ENCODE measurements at places on chromosomes 6 and 20.

DNA sequence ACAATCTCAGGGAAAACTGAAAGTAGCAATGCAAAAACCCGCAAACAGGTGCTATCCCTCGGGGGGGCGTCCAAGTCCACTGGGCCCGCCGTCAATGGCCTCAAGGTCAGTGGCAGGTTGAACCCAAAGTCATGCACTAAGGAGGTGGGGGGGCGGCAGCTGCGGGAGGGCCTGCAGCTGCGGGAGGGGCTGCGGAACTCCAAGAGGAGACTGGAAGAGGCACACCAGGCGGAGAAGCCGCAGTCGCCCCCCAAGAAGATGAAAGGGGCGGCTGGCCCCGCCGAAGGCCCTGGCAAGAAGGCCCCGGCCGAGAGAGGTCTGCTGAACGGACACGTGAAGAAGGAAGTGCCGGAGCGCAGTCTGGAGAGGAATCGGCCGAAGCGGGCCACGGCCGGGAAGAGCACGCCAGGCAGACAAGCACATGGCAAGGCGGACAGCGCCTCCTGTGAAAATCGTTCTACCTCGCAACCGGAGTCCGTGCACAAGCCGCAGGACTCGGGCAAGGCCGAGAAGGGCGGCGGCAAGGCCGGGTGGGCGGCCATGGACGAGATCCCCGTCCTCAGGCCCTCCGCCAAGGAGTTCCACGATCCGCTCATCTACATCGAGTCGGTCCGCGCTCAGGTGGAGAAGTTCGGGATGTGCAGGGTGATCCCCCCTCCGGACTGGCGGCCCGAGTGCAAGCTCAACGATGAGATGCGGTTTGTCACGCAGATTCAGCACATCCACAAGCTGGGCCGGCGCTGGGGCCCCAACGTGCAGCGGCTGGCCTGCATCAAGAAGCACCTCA is 166.3 kb downstream of the DTNBP1 start:
- DNase-seq = no peak

DNA sequence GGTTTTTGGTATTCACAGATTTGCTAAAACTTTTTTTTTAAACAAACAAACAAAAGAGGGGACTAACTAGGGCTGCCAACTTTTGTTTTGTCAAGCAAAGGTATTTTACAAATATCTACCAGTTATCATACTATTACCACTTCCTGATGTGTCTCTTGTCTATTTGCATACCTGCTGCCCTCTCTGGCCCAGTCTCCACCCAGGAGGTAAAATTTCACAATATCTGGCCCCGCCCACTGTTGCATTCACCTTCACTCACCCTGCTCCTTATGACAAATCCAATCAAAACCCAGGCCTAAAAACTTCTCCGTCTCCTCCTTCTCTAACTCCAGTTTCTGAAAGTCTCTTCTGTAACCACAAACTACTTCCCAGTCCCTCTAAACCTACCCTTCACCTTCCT is 82.2 kb downstream of the TRERF1 start:
- no peak for DNase-seq

GRCh38 chr20:45266977-45267376 is 12.6 kb upstream of the SLPI start:
- no peak for DNase-seq

DNA sequence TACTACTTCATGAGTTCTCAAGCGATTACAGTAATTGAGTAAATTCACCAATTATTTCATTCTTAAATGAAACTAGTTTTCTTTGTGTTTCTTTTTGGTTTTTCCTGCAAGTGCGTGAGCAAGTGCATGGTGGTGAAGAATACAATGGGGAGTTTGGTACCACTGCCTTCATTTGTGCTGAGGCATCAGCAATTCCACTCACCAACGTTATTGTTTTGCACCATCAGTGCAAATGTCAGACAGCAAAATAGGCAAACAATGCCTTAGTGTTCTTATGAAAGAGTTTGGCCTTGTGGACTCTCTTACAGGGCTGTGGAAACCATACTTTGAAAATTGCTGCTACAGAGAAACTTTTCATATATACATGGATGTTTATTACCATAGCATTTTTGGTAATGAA is 8.2 kb downstream of the CDH26 start:
- DNase-seq = no peak

DNA sequence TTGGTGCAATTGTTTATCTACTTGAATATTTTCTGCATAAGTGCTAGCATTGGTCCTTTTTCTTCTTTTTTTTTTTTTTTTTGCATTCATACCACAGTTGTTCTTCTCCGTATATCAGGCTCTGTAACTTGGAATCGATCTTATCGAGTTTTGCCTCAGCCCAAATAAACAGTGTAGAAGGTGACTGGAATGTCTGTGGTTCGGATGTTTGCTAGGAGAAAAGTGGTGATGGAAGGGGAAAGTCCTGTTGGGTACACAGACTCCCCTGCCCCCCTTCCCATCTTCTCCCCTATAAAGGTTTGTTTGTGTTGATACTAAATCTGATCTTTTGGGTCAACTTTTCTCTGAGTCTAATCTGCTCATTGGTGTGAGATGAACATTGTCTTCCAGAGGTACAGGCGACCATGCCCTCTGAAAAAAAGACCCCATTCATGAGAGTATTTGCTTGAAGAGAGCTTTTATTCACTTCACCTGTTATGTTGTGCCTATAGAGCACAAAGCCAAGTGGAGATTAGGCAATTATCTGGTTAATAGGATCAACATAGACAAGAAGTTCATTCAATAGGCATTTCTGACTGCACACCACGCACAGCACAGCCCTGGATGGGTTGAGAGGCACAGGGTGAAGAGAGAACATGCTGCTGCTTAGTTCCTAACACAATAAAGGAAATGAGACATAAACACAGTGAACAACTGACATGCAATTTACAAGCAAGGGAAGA is 620.0 kb downstream of the PKHD1 start:
- DNase-seq = no peak

GRCh38 chr20:48530957-48531356 is 296.8 kb downstream of the PREX1 start:
- no peak for DNase-seq

- DNase-seq = no peak
Observed at GRCh38 chr6:167702241-167702827, 124.4 kb upstream of the AFDN start.

DNA sequence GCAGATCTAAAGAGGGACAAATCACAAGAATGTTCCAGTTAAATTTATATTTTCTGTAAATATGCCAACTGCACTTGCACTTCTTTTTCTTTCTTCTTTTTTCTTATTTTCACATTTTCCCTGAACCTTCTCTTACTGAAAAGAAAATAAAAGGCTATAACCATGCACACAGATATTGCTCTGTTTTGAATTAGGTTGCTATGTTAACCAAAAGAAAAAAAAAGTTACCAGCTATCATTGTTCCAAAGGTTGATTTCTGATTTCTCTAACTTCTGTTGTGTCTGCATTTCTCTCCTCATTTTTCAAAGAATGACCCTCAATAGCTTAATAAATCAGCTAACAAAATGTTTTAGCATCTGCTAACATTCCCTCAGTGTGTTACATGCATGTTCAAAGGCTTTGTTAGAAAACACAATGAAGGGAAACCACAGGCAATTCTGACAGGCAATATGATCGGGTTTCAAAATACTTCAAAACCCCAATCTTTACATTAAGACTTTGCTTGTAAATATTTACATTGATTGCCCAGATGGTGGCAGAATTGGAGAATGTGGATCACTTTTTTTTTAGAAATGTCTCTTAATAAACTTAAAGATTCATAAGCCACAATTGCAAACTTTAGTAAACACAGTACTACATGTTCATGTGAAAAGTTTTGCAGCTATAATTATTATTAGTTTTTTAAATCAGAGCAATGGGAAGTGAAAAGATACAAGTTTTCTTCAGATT is 928.3 kb upstream of the FLRT3 start:
- no peak for DNase-seq

- no peak for DNase-seq
Observed at GRCh38 chr20:38112930-38113294, 52.2 kb downstream of the TGM2 start.

DNA sequence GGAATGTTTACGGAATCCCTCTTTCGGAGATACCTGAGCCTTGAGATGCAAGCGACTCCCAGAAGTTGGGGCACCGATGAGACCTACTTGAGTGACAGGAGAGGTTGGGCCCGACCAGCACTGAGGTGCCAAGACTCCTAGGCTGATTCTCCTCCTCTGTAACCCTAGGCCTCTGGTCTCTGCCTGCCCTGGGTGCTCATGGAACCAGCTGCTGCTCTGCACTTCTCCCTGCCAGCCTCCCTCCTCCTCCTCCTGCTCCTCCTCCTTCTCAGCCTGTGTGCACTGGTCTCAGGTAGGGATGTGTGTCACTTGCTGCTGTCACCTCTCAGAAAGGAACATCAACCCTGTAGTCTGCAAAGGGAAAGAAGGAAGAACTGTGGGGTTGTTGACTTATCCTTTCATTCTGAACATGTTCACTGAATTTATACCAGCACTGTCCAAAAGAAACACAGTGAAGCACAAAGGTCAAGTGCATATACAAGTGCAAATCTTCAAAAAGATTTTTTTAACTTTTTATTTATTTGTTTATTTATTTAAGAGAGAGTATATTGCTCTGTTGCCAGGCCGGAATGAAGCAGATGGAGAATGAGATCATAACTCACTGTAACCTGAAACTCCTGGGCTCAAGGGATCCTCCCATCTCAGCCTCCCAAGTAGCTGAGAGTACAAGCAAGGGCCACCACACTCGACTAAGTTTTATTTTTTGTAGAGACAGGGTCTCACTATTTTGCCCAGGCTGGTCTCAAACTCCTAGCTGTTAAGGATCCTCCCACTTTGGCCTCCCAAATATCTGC is 913 bp downstream of the BTN2A2 start:
- DNase-seq = no peak

- no peak for DNase-seq
Observed at GRCh38 chr20:44219791-44220190, 9.2 kb upstream of the OSER1 start.

DNA sequence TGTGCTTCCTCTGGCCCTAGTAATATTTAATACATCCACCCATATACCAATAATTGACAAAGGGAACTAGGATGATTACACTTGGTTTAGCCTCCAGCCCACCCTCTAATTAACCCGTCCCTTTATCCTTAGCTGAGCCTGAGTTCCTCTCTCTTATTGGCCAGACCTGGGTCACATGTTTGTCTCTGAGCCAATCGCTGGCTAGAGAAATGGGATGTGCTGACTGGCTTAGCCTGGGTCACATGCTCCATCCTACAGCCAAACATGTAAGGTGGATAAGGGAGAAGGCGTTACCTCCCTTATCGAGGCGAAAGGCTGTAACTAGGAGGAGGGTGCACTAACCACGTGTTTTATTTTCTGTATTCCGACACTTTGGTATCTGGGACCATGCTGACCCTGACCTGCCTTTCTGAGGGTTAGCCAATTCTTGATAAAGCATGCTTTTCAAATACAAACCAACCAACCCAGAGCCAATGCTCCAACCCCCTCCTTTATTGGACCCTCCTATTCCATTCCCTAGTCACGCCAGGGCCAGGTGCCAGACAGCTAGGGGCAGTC is 262.7 kb downstream of the PREX1 start:
- no peak for DNase-seq

- DNase-seq = peak; percentile 29
Observed at GRCh38 chr6:114108119-114109002, 137.4 kb upstream of the HDAC2 start.

DNA sequence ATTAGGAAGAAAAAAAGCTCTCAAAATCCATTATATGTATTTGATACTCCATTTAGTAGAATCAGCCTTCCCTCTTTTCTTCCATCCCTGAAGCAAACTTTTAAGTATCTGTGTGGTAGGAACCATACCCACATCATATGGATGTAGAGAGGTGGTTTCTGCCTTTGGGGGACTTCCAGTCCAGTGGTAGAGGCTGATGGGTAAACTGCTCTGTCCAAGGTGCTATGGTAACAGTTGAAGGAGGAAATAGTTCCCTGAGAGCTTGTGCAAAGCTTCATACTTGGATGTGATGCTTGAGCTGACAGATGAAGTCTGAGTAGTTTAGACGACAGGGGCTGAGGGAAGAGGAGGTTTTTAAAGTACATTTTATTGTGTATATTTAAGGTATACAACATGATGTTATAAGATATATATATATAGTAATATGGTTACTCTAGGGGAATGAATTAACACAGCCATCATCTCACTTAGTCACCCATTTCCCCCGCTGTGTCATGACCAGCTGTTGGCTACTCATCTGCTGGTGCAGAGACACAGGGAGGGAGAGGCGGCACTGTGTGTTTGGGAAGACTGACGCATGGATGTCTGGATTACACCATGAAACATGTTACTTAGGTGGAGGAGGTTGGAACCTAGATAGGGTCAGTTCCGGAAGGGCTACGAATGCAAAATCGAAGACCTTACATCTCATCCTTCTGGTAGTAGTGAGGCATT is 185.2 kb downstream of the FARS2 start:
- DNase-seq = no peak

DNA sequence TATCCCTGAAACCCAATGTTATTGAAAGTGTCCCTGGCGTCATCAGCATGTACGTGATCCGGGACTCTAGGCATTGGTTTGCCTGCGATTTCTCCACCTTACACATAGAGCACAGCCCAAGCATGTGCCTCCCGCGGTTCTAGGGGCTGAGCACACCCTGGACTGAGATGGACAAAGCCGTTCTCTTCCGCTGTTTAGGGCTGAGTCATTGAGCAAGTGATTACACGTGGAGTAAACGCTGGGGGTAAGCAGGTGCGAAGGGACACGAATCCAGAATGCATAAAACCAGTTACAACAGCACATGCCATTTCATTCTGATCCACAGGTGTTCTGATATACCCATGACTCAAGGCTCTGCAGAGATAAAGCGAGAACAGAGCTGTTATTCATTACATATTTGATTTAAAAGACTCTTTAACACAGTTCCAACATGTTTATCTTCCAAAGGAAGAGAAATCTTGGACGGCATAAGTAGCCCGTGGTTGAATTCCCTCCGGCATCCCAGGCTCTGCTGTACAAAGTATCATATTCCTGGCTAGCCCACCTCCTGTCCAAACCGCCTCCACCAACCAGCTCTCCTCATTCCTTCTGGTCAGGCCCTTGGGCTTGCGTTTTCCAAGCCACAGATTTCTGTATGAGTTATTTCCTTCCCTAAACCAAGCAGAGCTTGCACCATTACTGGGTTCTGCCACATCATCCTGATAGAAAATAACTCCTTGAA is 36.1 kb upstream of the THBS2 start:
- DNase-seq = no peak

GRCh38 chr6:7232351-7232750 is 80.6 kb downstream of the SSR1 start:
- no peak for DNase-seq

DNA sequence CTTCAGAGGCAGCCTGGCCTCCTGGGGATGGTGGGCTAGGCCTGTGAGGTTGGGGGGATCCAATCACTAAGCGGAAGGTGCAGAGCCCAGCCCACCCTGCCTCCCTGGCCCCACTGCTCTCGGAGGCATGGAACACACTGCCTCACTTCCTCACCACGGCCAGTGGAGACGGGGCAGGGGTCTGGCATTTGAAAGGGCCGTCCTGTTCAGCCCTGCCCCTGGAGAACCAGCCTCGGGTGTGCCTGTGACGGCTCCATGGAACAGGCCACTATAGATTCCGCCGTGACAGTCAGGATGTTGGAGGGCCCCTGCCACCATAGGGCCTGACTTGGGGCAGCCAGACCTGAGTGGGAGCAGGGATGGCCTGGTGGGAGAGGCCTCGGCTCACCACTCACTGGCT is 110.2 kb downstream of the DACT2 start:
- DNase-seq = no peak

- DNase-seq = no peak
Observed at GRCh38 chr20:991850-992249, 10.3 kb downstream of the RSPO4 start.

- no peak for DNase-seq
Observed at GRCh38 chr20:24643731-24644626, 174.6 kb downstream of the SYNDIG1 start.

- DNase-seq = no peak
Observed at GRCh38 chr6:111603040-111603439, 2.6 kb downstream of the TRAF3IP2 start.

GRCh38 chr6:88377976-88378568 is 211.9 kb upstream of the CNR1 start:
- no peak for DNase-seq
